ENCODE measurements at places on chromosomes 4 and X. TPM values are rescaled to one million over a fixed set of nuclear protein-coding genes. Genes with fewer than 3 reads are reported as not detected.

- DNase-seq: no peak
These were observed 2.3 kb downstream of the PF4V1 start for GRCh38 chr4:73855406-73855805.

- DNase-seq: no peak
These were observed 109.6 kb upstream of the GIMD1 start for GRCh38 chr4:106478152-106478551.

DNA sequence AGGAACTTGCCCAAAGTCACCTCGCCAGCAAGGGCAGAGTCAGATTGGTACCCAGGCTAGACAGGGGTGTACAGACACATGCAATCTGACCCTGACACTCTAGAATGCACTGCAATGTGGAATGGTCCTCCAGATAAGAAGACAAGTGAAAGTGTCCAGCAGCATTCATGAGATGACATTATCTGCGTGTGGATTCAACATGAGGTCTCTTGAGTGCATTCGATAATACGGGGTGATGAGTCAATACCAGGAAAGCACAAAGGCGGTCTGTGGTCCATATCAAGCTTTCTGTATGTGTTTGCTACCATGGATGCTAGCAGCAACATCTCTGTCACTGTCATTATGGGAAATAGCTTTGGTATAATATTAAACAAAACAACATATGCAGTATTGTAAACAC lies 6.8 kb upstream of the XAGE3 start:
- DNase-seq: no peak

GRCh38 chr4:156972379-156973015 lies 898 bp upstream of the PDGFC start:
- DNase-seq: peak; percentile 45

GRCh38 chr4:185634066-185634652 lies 98.9 kb upstream of the PDLIM3 start:
- DNase-seq: no peak

DNA sequence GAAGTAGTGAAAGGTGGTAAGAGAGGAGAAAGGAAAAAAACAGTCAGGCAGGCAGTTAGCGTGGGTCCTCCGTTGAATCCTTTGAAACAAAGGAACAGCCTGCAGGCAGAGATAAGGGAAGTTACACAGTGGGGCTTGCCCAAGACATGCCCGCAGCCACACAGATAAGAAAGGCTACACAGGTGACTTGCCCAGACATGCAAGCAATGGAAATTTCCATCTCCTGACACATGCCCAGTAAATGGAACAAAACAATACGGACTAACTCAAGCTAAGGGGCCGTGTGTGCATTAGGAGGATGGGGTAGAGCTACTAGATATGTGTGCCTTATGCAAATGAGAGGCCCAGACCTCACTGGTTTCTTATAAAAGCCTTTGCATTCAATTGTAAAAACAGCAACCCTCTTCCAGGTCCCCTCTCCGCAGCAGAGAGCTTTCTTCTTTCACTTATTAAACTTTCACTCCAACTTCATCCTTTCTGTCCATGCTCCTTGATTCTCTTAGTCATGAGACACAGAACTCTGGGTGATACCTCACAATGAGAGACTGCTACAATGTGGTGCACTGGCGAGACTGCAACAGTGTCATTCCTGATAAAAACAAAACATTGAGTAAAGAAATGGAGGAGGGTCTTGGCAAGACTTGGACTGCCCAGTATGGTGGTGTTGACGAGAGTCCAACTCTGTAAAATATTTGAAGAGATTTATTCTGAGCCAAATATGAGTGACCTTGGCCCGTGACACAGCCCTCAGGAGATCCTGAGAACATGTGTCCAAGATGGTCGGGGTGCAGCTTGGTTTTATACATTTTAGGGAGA lies 997.4 kb upstream of the PRKX start:
- peak; percentile 76 for DNase-seq

DNA sequence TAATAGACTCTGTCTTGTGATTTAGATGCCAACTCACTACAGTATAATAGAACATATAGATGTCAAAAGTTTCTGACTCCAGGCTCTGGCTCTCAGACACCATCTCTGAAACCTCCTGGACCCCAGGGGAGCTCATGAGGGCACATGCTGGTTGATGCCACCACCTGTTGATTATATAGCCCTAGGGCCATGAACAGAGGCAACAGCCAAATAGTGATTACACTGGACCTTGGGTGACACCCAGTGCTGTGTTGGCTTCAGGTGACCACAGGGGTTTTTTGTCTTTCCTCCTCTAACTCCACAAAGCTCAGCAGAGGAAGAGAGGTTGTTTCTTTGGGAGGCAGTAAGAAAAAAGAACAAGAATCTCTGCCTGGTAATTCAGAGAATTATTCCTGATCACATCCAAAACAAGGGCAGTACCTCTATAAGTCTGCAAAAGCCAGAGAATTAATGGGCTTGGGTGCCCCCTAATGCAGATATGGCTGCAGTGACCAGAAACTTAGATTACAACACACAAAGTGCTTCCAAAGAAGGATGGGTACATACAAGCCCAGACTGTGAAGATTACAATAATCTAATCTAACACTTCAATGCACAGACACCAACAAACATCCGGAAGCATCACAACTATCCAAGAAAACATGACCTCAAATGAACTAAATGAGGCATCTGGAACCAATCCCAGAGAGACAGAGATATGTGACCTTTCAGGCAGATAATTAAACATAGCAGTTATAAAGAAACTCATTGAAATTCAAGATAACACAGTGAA lies 1920.6 kb downstream of the ARAP2 start:
- peak; percentile 32 for DNase-seq

DNA sequence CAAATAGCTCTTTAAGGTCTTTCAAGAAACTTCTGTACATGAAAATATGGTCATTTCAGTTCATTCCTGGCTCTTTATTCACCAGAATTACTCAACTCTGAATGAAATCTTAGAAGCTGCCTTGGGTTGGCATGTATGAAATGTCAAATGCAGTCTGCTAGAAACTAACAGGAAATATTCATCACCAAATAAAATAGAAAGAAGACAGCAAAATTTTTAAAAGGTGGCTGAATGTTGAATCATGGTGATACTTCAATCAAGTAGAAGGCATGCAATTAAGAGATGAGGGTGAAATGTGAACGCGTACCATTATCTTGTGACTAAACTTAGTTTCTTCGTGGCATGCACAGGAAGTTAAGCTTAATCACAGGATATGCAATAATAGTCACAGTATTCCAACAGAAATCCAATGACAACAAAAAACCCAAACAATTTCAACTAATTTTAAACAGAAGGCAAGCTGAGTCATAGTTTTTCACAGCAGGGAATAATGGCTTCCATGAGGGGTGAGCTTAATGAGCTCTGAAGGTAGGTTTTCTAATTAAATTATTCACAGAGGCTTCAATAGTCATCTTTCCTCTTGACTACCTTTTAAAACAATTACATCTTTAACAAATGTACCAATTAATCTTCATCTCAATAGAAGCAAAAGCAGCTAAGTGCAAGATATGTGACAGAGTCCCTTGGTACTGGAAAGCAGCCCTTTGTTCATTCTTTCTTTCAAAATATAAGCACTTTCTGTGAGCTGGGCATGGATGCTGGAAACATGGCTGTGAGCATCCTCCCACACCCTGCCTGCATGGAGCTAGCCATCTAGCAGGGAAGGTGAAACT lies 44.5 kb downstream of the SCFD2 start:
- DNase-seq: no peak

DNA sequence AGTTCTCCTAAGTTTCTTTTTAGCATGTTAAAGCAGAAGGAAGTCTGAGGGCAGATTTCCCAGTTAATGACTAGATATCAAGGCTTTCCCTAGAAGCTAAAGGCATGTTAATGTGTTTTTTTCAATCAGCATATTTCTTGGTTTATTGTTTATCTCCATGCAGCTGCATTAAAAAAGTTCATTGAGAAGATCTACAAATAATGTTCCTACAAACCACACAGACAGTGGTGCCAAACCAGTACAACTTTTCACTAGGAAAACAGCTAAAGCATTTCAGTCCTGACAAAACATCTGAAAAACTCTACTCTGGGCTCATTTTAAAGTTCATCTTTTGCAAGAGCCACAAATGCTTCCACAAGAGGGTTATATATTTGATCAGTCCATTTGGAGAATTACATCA lies 320.0 kb downstream of the ADGRL3 start:
- DNase-seq: no peak

- DNase-seq: peak; percentile 37
These were observed 13.4 kb downstream of the DHRSX start for GRCh38 chrX:2487366-2487765.

DNA sequence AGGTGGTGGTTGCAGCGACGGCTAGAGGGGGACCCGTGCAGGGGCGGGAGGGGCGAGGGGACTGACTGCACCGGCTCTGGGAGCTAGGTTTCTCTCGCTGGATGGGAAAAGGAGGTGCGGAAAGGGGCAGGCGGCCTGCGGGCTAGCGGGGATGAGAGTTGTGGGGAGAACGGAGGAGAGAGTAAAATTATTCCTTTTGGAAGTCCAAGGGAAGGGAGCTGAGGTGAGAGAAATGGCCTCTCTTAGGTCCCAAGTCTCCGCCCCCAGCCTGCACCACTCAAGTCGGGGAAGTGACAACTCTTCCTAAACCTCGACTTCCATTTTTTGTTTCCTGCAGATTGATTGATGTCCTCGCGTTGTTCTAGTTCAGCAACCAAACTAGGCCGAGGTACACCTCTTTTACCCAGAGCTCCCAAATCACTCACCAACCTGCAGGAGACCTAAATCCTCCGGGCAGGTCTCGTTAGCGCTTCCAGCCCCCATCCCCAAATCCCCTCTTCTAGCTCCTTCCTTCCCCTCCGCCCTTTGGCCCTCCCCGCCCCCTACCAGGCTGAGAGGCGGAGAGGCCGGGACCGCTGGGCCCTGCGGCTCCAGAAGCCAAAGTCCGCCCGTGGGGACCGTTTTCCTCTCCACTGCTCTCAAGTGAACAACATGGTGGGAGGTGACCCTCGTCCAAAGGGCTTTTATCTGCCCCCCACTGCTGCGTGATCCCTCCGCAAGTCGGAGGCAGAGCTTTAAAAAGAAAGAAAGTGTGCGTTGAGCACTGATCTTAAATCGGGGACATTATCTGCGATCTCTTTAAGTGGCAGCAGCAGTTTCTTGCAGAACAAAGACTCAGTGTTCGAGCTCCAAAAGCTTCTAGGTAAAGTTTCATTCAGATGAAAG lies 7.3 kb downstream of the PITX2 start:
- DNase-seq: peak; percentile 91

- no peak for DNase-seq
These were observed 78.7 kb downstream of the SYNPO2 start for GRCh38 chr4:118967393-118967792.

- no peak for DNase-seq
These were observed 313.1 kb downstream of the KLHL13 start for GRCh38 chrX:117803463-117803862.

GRCh38 chr4:165505958-165506837 lies 127.4 kb downstream of the CPE start:
- DNase-seq: no peak

- no peak for DNase-seq
These were observed 24.2 kb upstream of the XPNPEP2 start for GRCh38 chrX:129714581-129714980.

DNA sequence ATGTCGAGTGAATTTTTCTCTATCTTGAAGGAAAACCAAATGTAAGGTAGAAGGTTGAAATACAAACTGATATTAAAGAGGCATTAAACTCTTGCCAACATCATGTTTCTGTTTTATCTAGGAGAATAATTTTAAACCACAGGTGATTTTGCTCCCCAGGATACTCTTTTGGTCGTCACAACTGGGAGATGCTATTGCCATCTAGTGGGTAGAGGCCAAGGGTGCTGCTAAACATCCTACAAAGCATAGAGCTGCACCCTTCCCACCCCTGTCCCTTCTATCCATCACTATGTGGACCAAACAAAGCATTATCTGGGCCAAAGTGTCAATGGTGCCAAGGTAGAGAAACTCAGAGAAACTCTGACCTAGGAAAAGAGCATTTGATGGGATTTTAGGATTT lies 154.6 kb upstream of the MAGEB2 start:
- peak; percentile 59 for DNase-seq

GRCh38 chrX:8927701-8928100 lies 106.2 kb downstream of the FAM9B start:
- DNase-seq: no peak

DNA sequence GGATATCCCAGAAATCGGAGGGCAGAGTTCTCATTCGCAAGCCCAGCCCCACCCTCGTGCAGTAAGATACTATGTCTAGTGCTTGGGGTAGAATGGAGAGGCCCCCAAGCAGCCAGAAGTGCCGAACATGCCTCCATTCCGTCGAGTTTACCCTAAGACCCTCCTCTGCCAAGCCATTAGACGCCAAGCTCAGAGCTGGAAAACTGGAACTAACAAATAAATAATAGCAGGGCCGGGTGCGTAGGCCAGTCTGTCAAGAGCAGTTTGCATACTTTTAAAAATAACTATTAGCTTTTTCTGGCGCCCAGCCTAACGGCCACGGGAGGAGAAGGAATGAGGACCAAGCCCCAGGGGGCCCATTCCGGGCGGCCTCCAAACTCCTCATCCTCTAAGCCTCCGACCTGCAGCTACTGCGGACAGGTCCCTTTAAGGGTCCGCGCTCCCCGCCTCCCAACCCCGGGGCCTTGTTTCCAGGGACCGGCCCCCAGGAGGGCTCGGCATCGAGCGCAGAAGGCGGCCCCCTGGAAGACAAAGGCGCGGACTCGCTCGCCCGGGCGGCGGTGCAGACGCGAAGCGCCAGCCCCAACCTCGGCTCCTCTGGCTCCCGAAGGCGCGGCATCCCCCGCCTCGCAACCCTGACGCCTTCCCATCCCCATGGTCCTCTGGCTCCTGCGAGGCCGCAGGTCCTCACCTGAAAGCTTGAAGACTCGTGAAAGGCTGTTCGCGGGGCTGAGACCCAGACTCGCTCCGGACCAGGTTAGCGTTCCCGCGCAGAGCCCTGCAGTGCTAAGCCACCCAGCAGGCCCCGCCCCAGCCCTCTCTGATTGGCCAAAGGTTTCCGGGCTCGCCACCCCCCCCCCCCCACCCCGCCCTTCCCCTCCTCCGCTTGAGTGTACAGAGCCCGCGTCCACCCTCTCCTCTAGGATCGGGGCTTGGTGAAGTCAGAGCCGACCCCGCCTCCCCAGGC lies at the start of gene TMSB15A:
TMSB15A (minus strand) TSS at position 765 of the 967 bp plus-strand sequence.
- peak; percentile 91 for DNase-seq

- peak; percentile 99 for DNase-seq
These were observed at the start of gene FSTL5 for GRCh38 chr4:162163892-162164759. Gene FSTL5, minus strand, starts transcription at chr4:162164000. Its CDS starts 52,604 bp downstream, at chr4:162111396.

- DNase-seq: no peak
These were observed 12.2 kb upstream of the PARM1 start for GRCh38 chr4:74920704-74921103.

CXCL11 gene
- total RNA-seq: not detected

SEC24D gene
- 42.8 TPM for total RNA-seq

USP27X gene
- 9.2 TPM for total RNA-seq

RAB9B gene
- total RNA-seq: 0.84 TPM

DOCK11 gene
- total RNA-seq: 3.9 TPM

SMIM43 gene
- total RNA-seq: not detected

F8 gene
- total RNA-seq: 5.5 TPM

EDA gene
- 113 TPM for total RNA-seq

PPP2R2C gene
- total RNA-seq: 19.2 TPM

ZDHHC9 gene
- total RNA-seq: 39.5 TPM

GDI1 gene
- 194 TPM for total RNA-seq

RASL11B gene
- 17.0 TPM for total RNA-seq

NDST3 gene
- 0.84 TPM for total RNA-seq

COQ2 gene
- total RNA-seq: 18.4 TPM

CT83 gene
- total RNA-seq: not detected

Measured in endodermal cell (in vitro differentiated cells).